ENCODE measurements at places on chromosomes 2 and 18. TPM values are rescaled to one million over a fixed set of nuclear protein-coding genes. Genes with fewer than 3 reads are reported as not detected.

The DNER gene
- not detected for polyA plus RNA-seq

The NPHP1 gene
- polyA plus RNA-seq: 0.40 TPM

The SLC5A7 gene
- polyA plus RNA-seq: not detected

The MERTK gene
- polyA plus RNA-seq: not detected

The TCF23 gene
- polyA plus RNA-seq: not detected

The SP140L gene
- 28.9 TPM for polyA plus RNA-seq

The TANK gene
- polyA plus RNA-seq: 43.8 TPM

The ORMDL1 gene
- 78.5 TPM for polyA plus RNA-seq

The PROKR1 gene
- not detected for polyA plus RNA-seq

The MYO1B gene
- 0.43 TPM for polyA plus RNA-seq
